ENCODE measurements at places on chromosomes 6 and 20. TPM values are rescaled to one million over a fixed set of nuclear protein-coding genes. Genes with fewer than 3 reads are reported as not detected.
A peak's percentile ranks its signal among the peaks of the same experiment; 100 is the strongest.

Gene SLCO4A1
- total RNA-seq, result 5.9 TPM

Gene ADISSP
- 61.1 TPM for total RNA-seq

Gene LIN28B
- total RNA-seq, result 0.14 TPM

Gene SLC17A2
- not detected for total RNA-seq

Gene BEND6
- total RNA-seq, result 0.95 TPM

Gene MCCD1
- total RNA-seq, result not detected

Gene GJA10
- not detected for total RNA-seq

Gene KCNK16
- not detected for total RNA-seq

Gene GABRR2
- total RNA-seq, result 0.92 TPM

Gene ALDH5A1
- total RNA-seq, result 20.7 TPM

Gene LCA5
- 5.7 TPM for total RNA-seq

- DNase-seq, result no peak
Observed at GRCh38 chr20:32079655-32080109, 27.6 kb downstream of the HCK start.

DNA sequence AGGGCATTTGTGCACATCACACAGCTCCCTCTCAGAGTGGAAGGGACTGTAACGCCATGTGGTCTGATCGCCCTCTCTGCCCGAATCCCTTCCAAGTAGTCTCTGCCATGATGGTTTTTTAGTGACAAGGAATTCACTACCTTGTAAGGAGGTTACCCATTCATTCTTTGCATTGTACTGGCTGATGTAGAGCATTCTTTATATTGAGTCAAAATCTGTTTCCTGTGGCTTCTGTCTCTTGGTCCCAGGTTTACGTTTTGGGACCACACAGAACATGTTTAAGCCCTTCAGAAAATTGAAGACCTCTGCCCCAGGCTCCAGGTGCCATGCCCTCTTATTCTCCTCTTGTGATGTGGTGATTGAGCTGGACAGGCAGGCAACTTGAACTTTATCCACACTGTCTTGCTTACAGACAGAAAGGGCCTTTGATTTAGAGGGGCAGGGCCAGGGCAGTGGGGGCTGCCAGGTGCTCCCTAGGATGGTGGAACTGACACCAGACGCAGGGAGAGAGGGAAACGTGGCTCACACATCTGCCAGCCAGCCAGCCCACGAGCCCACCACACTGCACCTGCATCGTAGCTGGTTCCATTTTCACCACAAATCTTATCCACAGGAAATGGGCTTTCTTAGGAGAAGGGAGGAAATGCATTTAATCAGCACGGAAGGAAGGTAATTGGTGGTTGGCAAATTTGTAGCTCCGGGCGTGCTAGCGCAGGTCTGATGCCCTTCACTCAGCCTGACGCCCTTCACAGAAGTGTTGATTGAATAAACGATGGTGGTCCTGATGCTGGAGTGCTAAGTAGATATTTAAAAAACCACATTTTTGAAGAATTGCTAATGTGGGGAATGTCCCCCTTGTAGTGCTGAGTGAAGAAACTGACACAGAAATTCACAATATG is 78.2 kb downstream of the TCP11 start:
- no peak for DNase-seq

- no peak for DNase-seq
Observed at GRCh38 chr6:11774426-11774825, 4.2 kb downstream of the ADTRP start.

- DNase-seq, result no peak
Observed at GRCh38 chr6:41056768-41057490, 3.9 kb downstream of the APOBEC2 start.

- DNase-seq, result peak; percentile 54
Observed at GRCh38 chr6:152112491-152113261, 305.2 kb downstream of the ESR1 start.

DNA sequence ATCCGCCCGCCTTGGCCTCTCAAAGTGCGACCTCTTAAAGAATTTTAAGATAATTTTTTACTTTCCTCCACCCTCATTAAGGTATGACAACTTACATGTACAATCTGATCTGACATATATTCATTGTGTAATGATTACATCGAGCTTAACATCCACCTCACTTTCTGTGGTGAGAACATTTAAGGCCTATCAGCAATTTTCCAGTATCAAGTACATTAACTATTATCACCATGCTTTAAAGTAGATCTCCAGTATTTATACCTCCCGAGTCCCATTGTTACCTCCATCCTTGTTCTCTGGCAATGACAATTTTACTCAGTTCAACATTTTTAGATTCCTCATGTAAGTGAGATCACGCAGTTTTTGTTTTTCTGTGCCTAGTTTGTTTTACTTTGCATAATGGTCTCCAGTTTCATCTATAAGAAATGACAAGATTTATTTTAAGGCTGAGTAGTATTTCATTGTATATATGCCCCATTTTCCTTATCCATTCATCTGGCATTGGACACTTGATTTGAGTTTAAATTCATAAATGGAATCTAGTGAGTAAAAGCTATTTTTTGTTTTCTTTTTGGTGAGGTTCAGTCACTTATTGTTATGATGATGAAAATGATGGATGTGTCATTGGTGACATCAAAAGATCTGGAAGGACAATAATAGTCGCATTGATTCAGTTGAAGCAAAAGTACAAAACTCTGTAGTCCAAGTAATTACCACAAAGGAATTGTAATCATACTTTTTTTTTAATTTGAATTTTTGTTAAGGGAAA is 87.0 kb downstream of the OR2B2 start:
- DNase-seq, result no peak

- peak; percentile 85 for DNase-seq
Observed at GRCh38 chr6:3403238-3404173, 53.3 kb downstream of the SLC22A23 start.

DNA sequence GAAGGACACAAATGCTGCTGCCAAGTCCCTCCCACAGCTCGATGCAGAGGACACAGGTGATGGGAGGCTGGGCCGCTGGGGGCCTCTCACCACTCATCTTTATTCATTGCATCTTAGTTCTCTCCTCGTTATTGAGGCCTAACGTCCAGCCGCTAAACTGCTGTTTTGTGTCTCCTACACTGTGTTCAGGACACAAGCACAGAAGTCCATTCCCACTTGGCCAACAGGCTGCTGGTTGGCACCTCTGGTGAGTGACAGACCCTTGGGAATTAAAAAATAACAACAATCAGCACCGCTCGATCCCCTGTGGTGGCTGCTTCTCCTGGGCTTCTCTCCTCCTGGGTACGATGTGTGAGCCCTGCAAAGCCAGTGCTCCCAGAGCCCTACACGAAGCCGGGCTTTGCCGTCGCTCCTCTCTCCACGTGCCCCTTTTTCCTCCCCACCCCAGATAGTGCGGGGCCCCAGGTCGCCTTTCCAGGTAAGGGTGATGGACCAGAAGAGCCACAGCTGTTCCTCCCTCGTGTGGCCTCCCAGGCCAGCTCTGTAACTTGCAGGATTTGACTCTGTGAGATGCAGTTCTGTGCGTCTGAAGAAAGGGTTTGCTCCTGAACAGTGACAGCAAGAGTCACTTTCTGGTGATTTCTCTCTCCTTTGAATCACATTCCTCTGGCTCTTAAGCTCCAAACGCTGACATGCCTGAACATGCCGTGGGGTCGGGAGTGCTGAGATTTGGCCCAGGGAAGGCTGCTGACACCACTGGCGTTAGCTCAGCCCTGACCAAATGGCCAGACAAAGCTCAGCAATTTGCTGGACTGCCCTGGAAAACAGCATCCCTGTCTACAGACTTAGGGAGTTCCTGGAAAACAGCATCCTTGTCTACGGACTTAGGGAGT is 59.3 kb downstream of the DLL1 start:
- DNase-seq, result no peak

- no peak for DNase-seq
Observed at GRCh38 chr6:132466952-132467351, 46.0 kb downstream of the STX7 start.

- no peak for DNase-seq
Observed at GRCh38 chr20:61123751-61124368, 128.2 kb upstream of the CDH4 start.

- DNase-seq, result no peak
Observed at GRCh38 chr6:156773935-156774852, 3.0 kb upstream of the ARID1B start.

DNA sequence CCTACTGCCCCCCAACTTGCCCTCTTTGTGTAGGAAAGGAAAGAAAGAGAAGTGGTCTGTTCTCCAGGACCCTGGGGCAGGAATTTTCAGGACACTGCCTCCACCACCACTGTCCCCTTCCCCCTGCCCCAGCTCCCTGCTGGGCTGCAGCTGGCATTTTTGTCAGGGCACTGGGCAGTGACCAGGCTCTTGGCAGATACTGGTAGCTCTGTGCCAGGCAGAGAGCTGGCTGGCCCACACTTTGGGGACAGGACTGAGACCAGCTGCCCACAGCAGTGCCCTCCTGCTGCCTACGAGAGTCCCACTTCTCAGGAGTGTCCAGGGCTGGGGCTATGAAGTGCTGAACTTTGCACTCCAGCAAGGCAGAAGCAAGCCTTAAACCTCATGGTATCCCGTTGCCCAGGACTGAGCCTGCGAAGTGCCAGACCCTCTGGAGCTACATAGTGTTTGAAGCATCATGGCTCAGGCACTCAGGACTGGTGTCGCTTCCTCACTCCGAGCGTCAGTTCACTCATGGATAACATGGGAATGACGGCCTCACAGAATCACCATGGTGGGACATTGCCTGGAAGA is 19.3 kb downstream of the SLC13A3 start:
- DNase-seq, result no peak

- DNase-seq, result no peak
Observed at GRCh38 chr6:52745764-52746201, 17.5 kb downstream of the GSTA2 start.

DNA sequence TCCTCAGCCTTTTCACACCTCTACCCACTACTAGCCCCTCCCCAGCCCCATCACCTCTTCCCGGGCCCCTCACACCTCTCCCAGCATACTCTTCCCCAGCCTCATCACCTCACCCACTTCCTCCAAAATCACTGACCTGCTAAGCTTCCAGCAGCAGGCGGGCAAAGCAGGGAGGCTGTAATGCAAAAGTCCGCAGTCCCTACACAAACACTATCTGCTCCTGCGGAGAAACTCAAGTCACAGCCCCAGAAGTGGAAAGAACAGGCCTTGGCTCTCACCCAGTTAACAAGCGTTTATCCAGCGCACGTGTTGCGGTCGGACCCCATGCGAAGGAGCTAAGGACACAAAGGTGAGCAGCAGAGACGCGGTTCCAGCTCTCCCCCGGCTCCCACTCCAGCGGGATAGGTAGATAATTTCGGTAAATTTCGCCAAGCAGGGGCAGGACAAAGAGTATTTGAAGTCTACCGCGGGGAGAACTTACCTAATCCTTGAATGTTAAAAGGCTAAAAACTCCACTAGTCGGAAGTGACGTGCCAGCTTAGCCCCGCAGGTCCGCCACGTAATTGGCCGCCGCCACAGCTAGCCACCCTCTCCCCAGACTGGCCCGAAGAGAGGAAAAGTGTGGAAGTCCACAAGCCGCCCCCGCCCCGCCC is 728 bp upstream of the TRIM39 start:
- DNase-seq, result no peak

GRCh38 chr6:11727346-11727997 is 51.1 kb downstream of the ADTRP start:
- DNase-seq, result no peak

GRCh38 chr6:14275493-14275851 is 157.9 kb downstream of the CD83 start:
- peak; percentile 41 for DNase-seq

DNA sequence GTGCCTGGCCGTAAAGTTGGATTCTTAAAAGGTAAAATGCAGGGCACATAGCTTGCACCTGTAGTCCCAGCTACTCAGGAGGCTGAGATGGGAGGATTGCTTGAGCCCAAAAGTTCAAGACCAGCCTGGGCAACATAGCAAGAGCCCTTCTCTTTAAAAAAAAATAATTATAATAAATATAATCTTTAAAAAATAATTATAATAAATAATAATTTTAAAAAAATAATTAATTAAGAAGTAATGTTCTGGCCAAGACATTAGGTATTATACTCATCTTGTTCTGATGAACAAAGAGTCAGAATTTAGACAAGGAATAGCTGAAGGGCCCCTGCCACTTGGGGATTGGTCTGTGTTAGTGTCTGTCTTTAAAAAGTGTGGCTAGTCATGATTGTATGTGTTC is 13.9 kb downstream of the ENTPD6 start:
- no peak for DNase-seq

GRCh38 chr6:8837343-8837742 is 402.0 kb upstream of the SLC35B3 start:
- no peak for DNase-seq

DNA sequence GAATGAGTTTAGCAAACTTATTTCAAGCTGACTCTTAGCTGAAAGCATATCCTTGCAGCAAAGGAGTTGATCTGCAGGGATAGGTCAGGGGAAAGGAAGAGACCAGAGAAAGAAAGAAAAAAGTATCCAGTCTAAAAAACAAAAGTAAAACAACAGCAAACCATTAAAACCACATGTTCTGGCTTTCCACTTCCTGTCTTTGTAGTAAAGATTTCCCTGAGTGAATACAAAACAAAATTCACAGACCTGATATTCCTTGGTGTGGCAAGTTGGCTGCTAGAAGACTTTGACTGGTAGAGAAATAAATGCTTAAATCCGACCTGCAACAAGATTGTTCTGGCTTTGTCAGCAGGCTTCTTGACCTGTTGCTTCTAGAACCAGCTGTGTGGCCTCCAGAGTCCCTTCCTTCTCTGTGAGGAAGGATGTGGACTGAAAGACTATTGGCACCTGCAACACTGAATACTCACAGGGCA is 23.4 kb upstream of the MCM3 start:
- no peak for DNase-seq

DNA sequence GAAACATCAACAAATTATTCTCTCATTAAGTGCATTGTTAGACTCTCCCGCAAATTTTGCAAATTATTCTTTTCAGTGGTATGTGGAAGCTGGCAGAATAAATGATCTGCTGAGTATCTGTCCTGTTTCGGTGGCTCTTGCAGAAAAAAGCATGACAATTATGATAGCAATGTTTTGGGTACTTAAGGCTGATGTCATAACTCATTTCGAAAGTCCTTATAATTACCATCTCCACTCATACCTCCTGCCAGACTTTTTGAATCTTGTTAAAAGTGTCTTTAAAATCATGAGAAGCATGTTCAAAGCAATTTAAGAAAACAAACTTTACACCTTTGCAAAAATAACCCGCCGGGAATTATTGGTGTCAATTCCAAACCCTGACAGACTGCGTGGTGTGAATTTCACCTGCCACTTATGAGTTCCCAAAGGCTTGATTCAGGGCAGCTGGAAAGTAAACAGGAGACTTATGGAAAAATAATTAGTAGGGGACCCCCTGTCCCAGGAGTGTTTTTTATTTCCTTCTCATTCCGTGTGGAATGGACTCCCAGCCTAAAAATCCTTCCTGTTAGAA is 87.6 kb upstream of the E2F3 start:
- DNase-seq, result no peak

GRCh38 chr6:142913511-142914047 is 31.4 kb downstream of the HIVEP2 start:
- peak; percentile 30 for DNase-seq

DNA sequence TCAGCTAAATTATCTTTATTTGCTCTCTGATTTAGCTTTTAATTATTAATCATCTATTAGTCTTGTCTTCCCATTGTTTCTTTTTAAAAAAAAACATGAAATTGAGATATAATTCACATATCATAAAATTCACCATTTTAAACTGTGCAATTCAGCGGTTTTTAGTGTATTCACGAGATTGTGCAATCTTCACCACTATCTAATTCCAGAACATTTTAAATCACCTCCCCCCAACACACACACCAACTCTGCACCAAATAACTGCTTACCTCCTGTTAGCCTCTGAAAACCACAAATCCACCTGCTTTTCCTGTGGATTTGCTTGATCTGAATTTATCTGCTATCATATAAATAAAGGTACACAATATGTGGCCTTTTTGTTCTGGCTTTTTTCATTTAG is 8.8 kb upstream of the ABRACL start:
- no peak for DNase-seq

Data from mucosa of gallbladder (tissue), 1 donor.